MCF 10A (cell line): ENCODE measurements at places on chromosomes 7 and 10. TPM values are rescaled to one million over a fixed set of nuclear protein-coding genes. Genes with fewer than 3 reads are reported as not detected.

DNA sequence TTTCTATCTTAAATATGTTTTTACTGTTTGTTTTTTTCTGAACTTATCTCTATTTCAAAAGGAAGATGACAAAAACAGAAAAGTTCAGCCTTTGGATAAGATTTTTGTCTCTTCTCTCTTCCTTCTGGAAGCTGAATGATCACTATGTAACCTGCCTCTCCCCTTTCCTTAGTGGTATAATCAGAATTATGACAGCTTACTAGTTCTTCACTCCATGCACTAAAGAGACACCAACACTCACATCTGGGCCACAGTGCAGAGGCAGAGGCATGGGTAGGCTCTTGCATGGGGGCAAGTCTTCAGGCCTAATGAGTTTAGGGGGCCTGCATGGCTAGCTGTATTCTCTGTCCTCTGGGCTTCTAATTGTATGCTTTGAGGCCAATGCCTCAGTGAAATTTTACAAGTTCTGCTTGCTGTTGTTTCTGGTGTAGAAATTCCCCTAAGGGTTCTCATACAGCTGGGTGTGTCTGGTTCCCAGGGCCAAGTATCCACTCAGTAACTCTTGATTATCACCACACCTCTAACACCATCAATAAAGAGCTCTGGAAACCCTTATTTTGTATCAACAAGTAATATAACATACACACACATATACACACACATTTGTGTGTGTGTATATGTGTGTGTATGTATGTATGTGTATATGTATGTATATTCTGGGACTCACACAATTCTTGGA lies 96.8 kb upstream of the POM121L12 start:
- H3K27ac ChIP-seq, result no peak overlapping the region
- peaks cover 6% of the 10 kb centered on the region for H3K36me3 ChIP-seq
- H3K4me3 ChIP-seq, result no peak overlapping the region
- H3K4me1 ChIP-seq, result peaks cover 5% of the 10 kb centered on the region
- H3K27me3 ChIP-seq, result peaks cover 11% of the 10 kb centered on the region

DNA sequence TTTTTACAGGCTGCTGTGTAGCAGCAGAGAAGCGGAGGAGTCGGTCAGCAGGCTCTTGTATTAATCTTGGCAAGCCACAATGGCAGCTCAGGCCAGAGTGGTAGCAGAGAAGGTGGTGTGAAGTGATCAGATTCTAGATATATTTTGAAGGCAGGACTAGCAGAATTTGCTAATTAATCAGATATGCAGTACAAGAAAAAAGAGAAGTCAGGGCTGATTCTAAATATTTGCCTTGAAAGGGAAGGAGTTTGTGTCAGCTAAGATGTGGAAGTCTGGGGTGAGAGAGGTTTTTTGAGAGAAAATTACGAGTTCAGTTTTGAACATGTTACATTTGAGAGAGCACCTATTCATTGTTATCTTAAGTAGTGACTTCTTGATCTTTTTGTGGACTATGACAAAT lies 176.3 kb downstream of the WNT2 start:
- no peak overlapping the region for H3K4me3 ChIP-seq
- peaks cover 7% of the 10 kb centered on the region for H3K36me3 ChIP-seq
- no peak for DNase-seq
- no peaks in the 10 kb centered on the region for H3K27me3 ChIP-seq
- H3K27ac ChIP-seq, result no peak overlapping the region

GRCh38 chr7:76198202-76198601 lies 3.5 kb upstream of the SRRM3 start:
- H3K27me3 ChIP-seq, result peaks cover 17% of the 10 kb centered on the region
- H3K36me3 ChIP-seq, result no peaks in the 10 kb centered on the region
- no peak overlapping the region for H3K4me3 ChIP-seq
- no peak for DNase-seq
- no peak overlapping the region for H3K27ac ChIP-seq

- no peak for DNase-seq
- no peaks in the 10 kb centered on the region for H3K36me3 ChIP-seq
- no peaks in the 10 kb centered on the region for H3K4me1 ChIP-seq
- H3K27me3 ChIP-seq, result peaks cover 28% of the 10 kb centered on the region
- no peak overlapping the region for H3K27ac ChIP-seq
Measured at GRCh38 chr10:126157189-126157588, 231.1 kb downstream of the ADAM12 start.

GRCh38 chr7:3787717-3788264 lies 486.7 kb downstream of the SDK1 start:
- H3K4me1 ChIP-seq, result no peaks in the 10 kb centered on the region
- no peaks in the 10 kb centered on the region for H3K36me3 ChIP-seq
- no peak overlapping the region for H3K4me3 ChIP-seq
- no peak for DNase-seq
- H3K27ac ChIP-seq, result no peak overlapping the region

- H3K4me3 ChIP-seq, result peak overlapping the region; percentile 67
- no peaks in the 10 kb centered on the region for H3K27me3 ChIP-seq
- peaks cover 51% of the 10 kb centered on the region for H3K4me1 ChIP-seq
- peaks cover 19% of the 10 kb centered on the region for H3K36me3 ChIP-seq
- DNase-seq, result no peak
Measured at GRCh38 chr7:5691606-5692005, 89.9 kb downstream of the RNF216 start.

GRCh38 chr7:16202303-16202702 lies 219.0 kb downstream of the CRPPA start:
- H3K36me3 ChIP-seq, result peaks cover 7% of the 10 kb centered on the region
- no peak overlapping the region for H3K27ac ChIP-seq
- DNase-seq, result no peak
- peaks cover 13% of the 10 kb centered on the region for H3K4me1 ChIP-seq

GRCh38 chr7:92609921-92610518 lies 19.8 kb upstream of the FAM133B start:
- H3K4me1 ChIP-seq, result no peaks in the 10 kb centered on the region
- DNase-seq, result peak; percentile 36
- H3K27me3 ChIP-seq, result no peaks in the 10 kb centered on the region
- H3K27ac ChIP-seq, result no peak overlapping the region
- H3K4me3 ChIP-seq, result no peak overlapping the region
- H3K36me3 ChIP-seq, result peaks cover 57% of the 10 kb centered on the region

OGDHL gene
- total RNA-seq, result 0.22 and 0.28 TPM in 2 replicates

LIPF gene
- not detected in 2 replicates for total RNA-seq

PITX3 gene
- total RNA-seq, result not detected in 2 replicates

AS3MT gene
- total RNA-seq, result 0.25 and 0.26 TPM in 2 replicates
